H54 (cell line): ENCODE measurements at places on chromosomes 3 and 15.

- no peak for DNase-seq
These were observed 80.6 kb downstream of the MYO9A start for GRCh38 chr15:72037321-72037720.

- no peak for DNase-seq
These were observed 404.4 kb upstream of the NECTIN3 start for GRCh38 chr3:110667216-110667615.

DNA sequence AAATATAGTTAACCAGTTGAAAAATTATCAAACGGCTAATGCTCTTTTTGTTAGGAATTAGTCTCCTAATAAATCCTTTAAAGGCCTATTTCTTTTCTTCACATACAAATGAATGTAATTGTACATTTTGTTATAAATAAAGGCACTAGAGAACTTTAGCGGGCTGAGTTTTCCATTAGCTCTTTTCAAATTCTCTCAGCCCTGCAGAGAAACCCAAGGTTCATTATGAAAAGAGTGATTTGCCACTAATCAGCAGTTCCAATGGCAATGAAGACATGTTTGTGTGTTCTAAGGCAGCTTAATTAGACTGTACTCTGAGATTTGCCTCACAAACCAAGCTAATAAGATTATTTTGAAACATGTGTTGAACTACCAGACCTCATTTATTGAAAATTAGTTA is 64.6 kb upstream of the P2RY1 start:
- no peak for DNase-seq

- no peak for DNase-seq
These were observed 32.0 kb upstream of the FURIN start for GRCh38 chr15:90836296-90836871.
